ENCODE measurements at places on chromosomes 1 and 21. TPM values are rescaled to one million over a fixed set of nuclear protein-coding genes. Genes with fewer than 3 reads are reported as not detected.

CRYBG2 gene
- not detected for total RNA-seq

C1orf87 gene
- total RNA-seq: not detected

ENSA gene
- 108 TPM for total RNA-seq

EPHB2 gene
- 2.7 TPM for total RNA-seq

SLC25A34 gene
- 54.3 TPM for total RNA-seq

ST6GALNAC5 gene
- 0.46 TPM for total RNA-seq

ID3 gene
- total RNA-seq: 73.0 TPM

CD1B gene
- total RNA-seq: not detected

ABCB10 gene
- 11.3 TPM for total RNA-seq

PDC gene
- not detected for total RNA-seq

TMPRSS2 gene
- not detected for total RNA-seq

PTCH2 gene
- 0.30 TPM for total RNA-seq

SPRR1A gene
- total RNA-seq: not detected

CIART gene
- total RNA-seq: 11.8 TPM

KCNJ9 gene
- not detected for total RNA-seq

SLC16A1 gene
- 130 TPM for total RNA-seq

SAMD13 gene
- 0.73 TPM for total RNA-seq

TINAGL1 gene
- 268 TPM for total RNA-seq

S100B gene
- 5.5 TPM for total RNA-seq

ANKRD35 gene
- total RNA-seq: 1.1 TPM

CFAP74 gene
- total RNA-seq: not detected

FCRL1 gene
- total RNA-seq: not detected

TMEM183A gene
- total RNA-seq: 21.8 TPM

CHIT1 gene
- 0.48 TPM for total RNA-seq

B3GALT2 gene
- total RNA-seq: 78.4 TPM

RAB42 gene
- 1.4 TPM for total RNA-seq

ERICH3 gene
- total RNA-seq: not detected

ASCL5 gene
- total RNA-seq: not detected

JTB gene
- total RNA-seq: 69.6 TPM

FCRL5 gene
- total RNA-seq: 0.11 TPM

ESRRG gene
- 45.5 TPM for total RNA-seq

SMCP gene
- not detected for total RNA-seq

CCDC190 gene
- total RNA-seq: 0.27 TPM

SEMA6C gene
- total RNA-seq: 56.6 TPM

All from Right ventricle myocardium superior (tissue), 1 donor.